ENCODE measurements at places on chromosomes 6 and 20. TPM values are rescaled to one million over a fixed set of nuclear protein-coding genes. Genes with fewer than 3 reads are reported as not detected.

The PRL gene
- total RNA-seq, result not detected

DNA sequence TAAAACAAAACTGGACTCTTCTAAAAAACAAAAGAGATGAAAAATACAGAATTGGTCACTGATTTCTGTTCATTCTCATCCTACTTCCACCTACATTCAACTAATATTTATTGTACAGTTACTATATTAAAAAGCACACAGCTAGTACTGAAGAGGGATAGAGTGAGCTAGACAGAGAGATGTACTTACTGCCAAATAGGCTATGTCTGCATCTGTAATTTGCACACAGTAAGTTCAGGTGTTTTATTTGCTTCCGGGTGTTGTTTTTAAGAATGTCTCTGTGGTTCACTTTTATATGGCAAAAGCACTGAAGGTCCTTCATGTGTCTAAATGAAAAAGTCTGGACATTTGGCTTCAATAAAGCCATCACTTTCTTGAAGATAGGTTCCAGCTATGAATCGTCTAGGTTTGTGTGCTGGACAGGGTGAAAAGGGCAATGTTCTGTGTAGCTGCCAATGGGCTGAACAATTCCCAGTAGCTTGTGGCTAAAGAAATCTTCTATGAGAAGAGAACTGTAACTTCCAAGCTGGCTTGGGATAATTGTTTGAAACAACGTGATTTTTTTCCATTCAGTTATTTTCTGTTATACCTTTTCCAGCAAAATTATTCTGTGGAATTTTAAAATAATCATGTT is 47.3 kb downstream of the EPB41L2 start:
- no peak for DNase-seq

DNA sequence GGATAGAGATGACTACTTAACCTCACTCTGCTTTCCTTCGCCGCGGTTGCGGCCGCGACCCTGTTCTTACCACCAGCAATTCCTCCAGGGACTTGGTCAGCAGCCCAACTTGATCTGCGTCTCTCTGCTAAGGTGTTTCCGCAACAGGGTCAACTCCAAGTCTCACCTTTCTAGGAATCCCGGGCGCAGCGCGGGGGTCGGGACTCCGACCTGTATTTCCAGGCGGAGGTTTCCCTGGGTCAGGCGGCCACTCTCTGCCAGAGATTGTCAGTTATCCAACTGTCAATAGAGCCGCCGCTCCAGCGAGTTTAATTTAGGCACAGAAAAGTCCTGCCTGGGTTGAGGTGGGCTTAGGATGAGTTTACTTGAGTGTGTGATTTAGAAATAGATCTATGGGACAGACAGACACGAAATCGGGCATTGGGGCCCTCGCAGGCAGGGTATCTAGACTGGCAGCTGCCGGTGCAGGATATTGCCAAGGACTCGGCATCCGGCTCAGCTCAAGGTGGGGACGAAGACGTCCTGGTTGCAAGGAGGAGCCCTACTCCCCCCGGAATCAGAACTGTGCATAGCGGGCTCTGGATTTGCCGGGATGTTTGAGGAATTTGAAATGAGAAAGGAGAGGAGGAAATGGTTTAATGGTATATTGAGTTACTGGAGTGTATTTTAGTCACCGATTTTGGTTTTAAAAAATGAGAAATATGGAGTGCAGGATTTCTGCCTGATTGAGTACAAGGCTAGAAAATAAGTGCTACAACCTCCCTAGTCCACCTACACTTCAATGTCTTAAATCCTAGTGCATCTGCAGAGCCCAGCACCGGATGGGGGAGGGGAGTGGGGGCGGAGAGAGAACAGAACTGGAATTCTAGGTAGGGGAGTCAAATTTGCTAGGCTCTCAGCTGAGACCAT is 23.7 kb downstream of the POM121L2 start:
- no peak for DNase-seq

- DNase-seq, result no peak
These were observed 5.2 kb upstream of the STMND1 start for GRCh38 chr6:17096652-17097051.
